ENCODE measurements at places on chromosomes 2 and 18.

DNA sequence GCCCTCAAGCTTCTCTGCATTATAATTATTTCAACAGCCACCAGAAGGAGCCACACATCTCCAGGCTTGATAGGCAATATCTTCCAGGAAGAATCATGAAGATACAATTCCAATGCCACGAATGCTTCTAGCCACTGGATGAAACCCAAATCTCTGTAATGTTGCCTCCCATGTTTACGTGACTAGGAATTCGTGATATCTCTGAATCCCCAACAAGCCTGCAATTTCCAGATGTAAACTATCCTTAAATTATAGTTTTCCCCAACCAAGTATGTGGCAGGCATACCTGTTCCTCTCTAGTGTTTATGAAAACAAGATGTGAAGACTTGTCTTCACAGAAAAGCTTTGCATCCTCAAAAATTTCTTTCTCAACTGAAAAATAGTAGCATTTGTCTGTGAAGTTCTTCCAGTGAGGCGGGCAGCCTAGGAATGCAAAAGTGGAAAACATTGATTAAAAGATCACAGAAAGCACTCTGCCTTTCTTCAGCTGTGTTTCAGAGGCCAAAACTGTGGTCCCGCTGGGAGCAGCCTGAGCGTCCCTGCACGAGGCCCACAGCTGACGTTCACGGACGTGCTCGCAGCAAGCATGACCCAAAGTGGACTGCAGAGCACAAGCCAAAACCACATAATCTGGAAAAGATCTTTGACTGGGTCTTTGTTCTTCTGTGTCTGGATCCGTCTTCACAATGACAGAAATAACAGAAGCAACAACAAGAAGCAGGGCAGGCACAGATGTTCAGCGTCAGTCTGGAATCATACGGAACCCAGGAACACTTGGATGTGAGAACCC, 65.1 kb upstream of the THOC1 start:
- no peaks in the 10 kb centered on the region for H3K4me1 ChIP-seq
- H3K4me3 ChIP-seq = no peak overlapping the region
- H3K27me3 ChIP-seq = peaks cover 21% of the 10 kb centered on the region
- DNase-seq = no peak
- H3K27ac ChIP-seq = no peak overlapping the region

- H3K36me3 ChIP-seq = no peaks in the 10 kb centered on the region
- H3K4me3 ChIP-seq = no peak overlapping the region
- H3K4me1 ChIP-seq = peaks cover 16% of the 10 kb centered on the region
- no peak for DNase-seq
These were observed 29.0 kb upstream of the TAF1B start for GRCh38 chr2:9814129-9814868.

DNA sequence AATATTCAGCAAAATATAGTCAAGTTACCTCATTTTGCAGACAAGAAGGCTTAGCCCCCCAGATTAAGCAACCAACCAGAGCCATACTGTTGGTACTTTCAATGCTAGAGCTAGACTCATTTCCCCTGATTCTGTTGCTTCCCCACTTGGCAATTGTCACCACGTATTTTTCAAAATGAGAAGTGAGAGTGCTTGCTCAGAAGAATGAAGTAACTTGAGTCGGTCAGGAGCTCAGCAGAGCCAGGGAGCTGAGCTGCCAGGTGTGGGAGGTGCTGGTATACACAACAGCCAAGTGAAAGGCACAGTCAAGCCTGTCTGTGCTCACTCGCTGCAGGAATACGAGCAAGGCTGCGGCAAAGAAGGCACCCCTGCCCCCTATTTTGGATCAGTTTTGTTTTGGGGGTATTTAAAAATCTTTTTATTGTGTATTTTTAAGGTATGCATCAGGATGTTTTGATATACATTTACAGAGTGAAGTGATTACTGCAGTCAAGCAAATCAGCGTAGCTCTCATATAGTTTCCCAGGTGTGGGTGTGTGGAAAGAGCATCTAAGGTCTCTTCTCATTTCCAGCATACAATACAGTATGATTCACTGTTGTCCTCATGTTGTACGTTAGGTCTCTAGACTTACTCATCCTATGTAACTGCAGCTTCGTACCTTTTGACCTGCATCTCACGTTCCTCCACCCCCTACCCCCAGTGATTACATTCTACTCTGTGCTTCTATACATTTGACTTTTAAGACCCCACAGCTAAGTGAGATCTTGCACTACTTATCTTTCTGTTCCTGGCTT, 62.4 kb downstream of the MRPS9 start:
- DNase-seq = no peak
- H3K27me3 ChIP-seq = no peaks in the 10 kb centered on the region
- H3K36me3 ChIP-seq = peaks cover 39% of the 10 kb centered on the region
- peaks cover 6% of the 10 kb centered on the region for H3K4me1 ChIP-seq
- no peak overlapping the region for H3K4me3 ChIP-seq

- H3K36me3 ChIP-seq = no peaks in the 10 kb centered on the region
- H3K27ac ChIP-seq = no peak overlapping the region
- H3K4me1 ChIP-seq = no peaks in the 10 kb centered on the region
These were observed 612.7 kb upstream of the GCFC2 start for GRCh38 chr2:76323381-76323780.

GRCh38 chr2:41710944-41711343, 336.9 kb upstream of the PKDCC start:
- no peaks in the 10 kb centered on the region for H3K36me3 ChIP-seq
- H3K27me3 ChIP-seq = peaks cover 2% of the 10 kb centered on the region
- H3K4me1 ChIP-seq = peaks cover 5% of the 10 kb centered on the region
- no peak overlapping the region for H3K4me3 ChIP-seq
- no peak overlapping the region for H3K27ac ChIP-seq
